ENCODE measurements at places on chromosomes 11 and 22.
A peak's percentile ranks its signal among the peaks of the same experiment; 100 is the strongest.

DNA sequence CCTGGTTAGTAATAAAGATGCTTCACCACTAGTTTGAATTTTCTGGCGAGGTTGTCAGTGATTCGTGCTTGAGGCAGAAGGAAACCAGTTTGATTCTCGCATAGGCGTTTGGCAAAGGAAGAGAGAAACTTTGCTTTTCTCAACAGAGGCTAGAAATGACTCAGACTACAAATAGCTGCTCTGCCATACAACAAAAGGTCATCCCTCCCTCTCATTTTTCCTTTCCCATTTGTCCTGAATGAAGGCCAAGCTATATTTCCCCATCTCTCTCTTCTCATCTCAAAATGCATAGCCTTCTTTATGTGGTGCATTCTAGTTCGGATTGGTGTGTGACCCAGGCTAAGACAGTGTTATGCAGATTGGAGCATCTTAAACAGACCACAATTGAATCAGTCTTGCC lies 741.4 kb downstream of the NTM start:
- DNase-seq, result no peak

GRCh38 chr11:132549561-132549960 lies 982.7 kb downstream of the OPCML start:
- DNase-seq, result no peak

GRCh38 chr22:22822106-22822505 lies 65.5 kb upstream of the IGLL5 start:
- no peak for DNase-seq

DNA sequence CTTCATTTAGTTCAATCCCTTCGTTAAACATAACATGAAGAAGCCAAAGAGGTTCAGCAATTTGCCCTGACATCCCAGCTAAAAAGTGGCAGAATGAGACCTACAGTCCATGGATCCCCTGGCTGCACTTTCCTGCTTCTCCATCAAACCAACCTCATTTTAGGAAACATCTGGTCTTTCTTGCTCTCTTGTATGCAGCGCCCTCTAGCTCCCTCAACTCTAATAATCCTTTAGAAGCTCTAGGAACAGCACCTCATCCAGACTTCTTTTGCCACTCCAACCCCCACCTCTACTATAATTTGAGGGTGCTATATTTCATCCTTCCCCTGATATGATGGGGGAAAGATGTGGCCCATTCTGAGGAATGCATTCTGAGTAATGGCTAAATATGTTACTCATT lies 7.4 kb downstream of the CNTF start:
- DNase-seq, result no peak

GRCh38 chr11:67731583-67731982 lies 57.2 kb upstream of the ALDH3B2 start:
- no peak for DNase-seq

GRCh38 chr11:42337786-42338455 lies 878.5 kb upstream of the LRRC4C start:
- no peak for DNase-seq

- peak; percentile 57 for DNase-seq
Measured at GRCh38 chr11:79439886-79440570, 802 bp downstream of the TENM4 start.

GRCh38 chr11:13008061-13008435 lies 1.1 kb upstream of the RASSF10 start:
- DNase-seq, result no peak

Measured in psoas muscle (tissue), 8 donors.